ENCODE measurements at places on chromosomes 12 and 14.

DNA sequence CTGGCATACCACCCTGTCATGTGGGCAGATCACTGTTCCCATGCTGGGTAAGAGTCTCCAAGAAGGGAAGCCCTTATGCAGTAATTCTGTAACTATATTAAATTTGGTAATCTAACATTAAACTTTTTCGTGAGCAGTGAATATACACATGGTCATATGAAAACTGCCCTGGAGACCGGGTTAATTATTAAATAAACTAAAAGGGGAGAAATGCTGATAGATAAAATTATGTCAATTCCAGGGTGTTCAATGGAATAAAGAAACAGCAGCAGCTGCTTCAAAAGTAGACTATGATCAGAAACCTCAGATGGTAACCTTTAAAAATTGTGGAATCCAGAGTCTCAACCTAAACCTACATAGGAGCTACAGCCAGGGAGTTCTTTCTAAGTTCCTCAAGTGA is 100.0 kb downstream of the PAWR start:
- DNase-seq = no peak

DNA sequence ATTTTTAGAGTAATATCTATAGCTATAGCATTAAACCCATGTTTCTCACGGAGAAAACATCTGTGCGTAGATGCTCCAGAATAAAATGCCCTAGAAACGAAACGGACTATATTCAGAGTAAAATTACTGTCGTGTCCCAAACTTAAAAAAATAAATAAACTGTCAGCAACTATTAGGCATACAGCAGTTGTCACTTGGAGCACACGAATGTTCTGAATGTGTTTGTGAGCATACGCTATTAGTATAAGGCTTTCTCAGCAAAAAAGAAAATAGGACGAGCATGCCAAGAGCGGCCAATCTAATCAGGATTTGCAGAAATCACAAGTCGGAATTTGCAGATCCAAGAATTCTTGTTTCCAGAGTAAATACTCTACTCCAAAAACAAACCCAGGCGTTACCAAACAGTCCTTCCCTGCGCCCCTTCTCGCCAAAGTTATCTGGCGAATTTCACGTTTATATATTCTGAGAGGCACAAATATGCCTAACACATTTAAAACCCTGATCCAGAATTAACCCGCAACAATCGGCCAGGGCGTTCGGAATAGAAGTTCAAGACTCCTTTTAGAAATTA is 836 bp downstream of the PTPN21 start:
- DNase-seq = no peak

DNA sequence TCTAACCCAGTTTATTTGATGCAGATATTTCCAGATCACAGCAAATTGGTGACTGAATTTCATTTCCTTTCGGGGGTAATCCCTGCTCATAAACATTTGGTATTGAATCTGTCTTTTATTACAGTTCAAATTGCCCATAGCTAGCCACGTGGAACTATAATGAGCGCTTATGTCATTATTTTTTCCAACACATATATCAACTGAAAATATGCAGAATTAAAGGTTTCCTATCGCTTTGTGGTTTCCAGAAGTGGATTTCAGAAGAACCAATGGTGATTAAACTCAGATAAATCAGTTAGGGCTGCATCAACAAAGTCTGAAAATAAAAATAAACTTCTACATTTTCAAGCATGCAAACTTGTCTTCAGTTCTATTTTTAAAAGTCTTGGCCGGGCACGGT is 111.9 kb downstream of the PIK3C2G start:
- no peak for DNase-seq

- peak; percentile 3 for DNase-seq
Measured at GRCh38 chr12:105279460-105280056, 43.6 kb upstream of the APPL2 start.

DNA sequence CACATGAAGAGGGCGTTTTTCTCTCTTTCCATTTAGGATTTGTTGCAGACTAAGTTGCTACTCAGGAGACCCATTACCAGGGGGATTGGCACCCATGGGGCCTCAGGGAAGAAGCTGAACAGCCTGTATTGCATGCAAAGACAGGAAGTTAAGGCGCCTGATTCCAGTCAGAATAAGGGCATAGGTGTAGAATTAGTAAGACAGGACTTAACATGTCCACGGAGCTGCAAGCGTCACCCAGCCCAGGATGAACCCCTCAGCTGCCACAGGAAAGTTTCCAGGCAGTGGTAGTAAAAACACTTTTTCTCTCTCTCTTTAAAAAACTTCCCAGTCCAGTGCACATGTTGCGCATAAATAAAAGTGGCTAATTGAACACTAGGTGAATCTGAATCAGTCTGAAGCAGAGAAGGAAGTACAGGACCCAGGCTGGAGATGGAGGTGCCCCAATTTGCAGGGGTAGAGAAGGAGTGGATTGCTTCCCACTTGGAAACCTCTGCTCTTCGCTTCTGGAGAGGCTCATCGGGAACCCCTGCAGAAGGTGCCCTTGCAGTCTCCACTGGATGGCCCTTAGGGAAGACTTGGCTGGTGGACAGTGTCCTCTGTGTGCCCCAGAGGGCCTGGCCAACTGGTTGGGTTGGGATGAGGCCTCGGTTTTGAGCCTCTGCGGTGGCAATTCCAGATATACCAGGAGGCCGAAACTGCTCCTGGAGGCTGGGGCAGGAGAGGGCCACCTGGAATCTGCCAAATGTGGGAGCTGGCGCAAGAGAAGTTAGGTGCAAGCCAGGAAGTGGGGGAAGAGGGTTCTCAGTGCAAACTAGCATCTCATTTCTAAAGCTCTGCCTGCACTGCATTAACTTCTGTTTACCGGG is 10.7 kb upstream of the TBX3 start:
- DNase-seq = no peak

DNA sequence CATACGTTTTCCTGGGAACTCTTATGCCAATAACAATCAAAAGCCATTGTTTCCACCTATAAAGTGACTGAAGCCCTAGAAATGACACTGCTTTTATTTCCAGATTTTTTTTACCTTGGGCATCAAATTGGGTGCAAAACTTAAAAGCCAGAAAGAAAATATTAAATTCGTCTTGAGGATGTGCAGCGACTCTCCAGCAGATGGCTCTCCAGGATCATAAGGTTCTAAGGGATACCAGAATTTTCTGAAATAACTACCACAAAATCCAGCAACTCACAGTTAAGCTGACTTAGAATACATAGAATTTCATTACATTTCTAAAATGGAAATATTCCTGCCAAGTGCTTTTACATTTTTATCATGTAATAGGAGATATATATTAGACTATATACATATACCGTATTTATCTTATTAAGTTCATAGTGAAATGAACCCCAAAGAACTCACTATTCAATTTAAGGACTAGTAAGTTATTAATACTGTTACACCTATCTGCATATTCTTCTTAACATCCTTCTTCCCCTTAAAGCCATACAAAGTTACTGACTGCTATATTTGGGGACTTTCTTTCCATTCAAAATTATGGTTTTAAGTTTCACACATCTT is 44.0 kb downstream of the ARMH4 start:
- DNase-seq = no peak

DNA sequence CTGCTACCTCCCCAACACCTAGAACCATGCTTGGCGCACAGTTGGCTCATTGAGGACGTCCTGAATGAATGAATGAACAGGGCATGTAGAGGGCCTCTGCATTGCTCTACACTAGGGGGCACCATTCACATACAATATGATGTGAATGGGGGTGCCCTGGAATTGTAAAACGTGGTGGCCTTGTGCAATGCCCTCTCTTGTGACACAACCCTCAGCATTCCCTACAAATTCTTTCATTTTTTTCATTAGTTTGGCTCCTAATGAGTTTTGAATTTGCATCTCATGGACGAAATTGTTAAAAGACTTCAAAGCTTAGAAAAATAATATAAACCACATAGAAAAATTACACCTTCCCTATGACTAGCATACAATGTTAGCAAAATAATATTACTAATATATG is 2.3 kb upstream of the DIO2 start:
- no peak for DNase-seq

GRCh38 chr12:101097829-101098580 is 112.0 kb downstream of the SLC5A8 start:
- DNase-seq = no peak

DNA sequence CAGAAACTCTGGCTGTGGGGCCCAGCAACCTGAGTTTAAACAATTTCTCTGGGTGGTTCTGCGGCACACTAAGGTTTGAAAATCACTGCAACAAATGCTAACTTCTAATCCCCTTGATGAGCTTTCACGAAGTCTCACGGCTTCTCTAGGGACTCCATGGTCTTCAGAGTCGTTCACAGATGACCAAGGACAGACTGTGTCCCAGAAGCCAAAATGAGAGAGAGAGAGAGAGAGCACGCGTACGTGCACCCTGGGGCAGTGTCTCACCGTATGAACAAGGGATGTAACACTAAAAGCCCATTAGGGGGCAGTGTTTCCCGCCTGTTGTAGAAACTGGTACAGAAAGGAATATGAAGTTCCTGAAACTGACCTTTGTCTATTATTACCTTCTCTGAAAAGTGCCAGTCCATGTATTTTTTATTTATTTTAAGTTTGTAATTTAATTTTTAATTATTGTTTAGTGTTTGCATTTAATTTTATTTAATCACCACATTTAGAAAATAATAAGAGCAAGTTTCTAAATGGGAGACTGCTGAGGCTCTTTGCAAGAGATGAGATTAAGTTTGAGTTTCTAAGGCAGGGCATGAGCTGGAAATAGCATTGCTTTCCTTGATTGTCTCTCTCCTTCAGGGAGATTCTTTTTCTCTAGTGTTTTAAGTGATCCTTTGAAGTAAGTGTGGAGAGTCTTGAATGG is 3.4 kb downstream of the APOLD1 start:
- peak; percentile 36 for DNase-seq

DNA sequence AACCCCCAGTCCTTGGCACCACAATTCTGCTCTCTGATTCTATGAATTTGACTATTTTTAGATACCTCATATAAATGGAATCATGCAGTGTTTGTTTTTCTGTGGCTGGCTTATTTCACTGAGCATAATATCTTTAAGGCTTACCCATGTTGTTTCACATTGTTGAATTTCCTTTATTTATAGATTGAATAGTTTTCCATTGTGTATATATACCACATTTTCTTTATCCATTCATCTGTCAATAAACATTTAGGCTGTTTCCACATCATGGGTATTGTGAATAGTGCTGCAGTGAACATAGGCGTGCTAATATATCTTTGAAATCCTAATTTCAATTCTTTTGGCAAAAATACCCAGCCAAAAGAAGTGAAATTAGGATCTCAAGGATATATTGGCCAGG is 126.7 kb upstream of the SLC38A2 start:
- DNase-seq = no peak

DNA sequence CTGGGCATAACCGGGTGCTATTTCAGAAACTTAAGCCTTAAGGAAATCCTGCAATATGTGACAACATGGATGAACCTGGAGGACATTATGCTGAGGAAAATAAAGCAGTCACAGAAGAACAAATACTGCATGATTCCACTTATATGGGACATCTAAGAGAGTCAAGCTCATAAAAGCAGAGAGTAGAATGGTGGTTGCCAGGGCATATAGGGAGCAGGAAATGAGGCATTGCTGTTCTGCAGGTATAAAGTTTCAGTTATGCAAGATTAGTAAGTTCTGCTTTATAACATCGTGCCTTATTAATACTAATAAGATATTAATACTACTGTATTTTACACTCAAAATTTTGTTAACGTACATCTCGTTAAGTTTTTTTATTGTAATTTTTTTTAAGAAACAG is 124.2 kb upstream of the ATF1 start:
- no peak for DNase-seq

DNA sequence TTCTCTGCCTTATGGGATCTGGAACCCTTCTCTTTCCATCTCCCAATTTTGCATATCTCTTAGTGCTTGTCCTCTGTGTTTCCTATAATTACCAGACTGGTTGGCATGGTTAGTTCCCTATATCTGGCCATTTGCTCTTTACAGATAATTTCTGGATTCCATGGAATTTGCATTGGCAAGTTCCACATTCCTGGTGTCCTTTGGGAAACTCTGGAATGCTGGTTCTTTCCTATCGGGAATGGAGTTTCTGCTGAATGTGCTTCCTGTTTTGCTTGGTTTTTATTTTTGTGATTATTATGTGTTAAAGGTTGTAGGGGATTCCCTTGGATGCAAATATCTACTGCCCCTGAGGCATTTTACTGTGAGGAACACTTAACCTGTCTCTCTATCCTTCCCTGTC is 193.0 kb upstream of the BTG1 start:
- DNase-seq = no peak

DNA sequence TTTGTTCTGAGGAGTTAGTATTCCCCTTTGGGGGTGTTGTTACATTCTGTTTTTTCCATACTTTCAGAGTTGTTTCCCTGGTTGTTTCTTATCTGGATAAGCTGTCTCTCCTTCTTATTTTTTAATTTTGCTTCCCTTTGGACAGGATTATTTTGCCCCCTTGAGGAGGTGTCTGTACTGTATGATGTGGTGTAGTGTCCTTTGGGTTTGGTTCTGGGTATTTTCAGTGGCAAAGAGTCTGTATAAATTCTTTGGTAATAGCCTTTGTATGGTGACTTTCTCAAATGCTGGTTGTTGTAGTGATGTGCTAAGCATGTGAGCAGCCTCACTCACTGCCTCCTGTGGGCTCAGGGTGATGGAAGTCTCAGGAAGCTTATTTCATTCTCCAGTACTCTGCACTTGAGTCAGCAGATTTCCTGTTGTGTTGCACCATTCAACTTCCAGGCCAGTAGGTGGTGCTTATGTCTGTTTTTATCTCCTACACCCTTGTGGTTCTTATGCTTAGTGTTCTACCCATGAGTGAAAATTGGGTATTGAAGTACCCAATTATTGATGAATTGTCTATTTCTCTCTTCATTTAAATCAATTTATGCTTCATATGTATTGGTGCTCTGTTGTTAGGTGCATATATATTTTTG is 103.3 kb upstream of the PMCH start:
- no peak for DNase-seq

GRCh38 chr14:58166005-58166983 is 14.3 kb upstream of the ARMH4 start:
- peak; percentile 72 for DNase-seq

GRCh38 chr12:62599854-62600437 is 133.3 kb downstream of the MON2 start:
- no peak for DNase-seq

GRCh38 chr14:79916892-79917291 is 294.4 kb downstream of the DIO2 start:
- DNase-seq = no peak

GRCh38 chr12:92010368-92010767 is 135.3 kb downstream of the BTG1 start:
- no peak for DNase-seq

- DNase-seq = no peak
Measured at GRCh38 chr12:65106948-65107347, 14.2 kb downstream of the WIF1 start.

DNA sequence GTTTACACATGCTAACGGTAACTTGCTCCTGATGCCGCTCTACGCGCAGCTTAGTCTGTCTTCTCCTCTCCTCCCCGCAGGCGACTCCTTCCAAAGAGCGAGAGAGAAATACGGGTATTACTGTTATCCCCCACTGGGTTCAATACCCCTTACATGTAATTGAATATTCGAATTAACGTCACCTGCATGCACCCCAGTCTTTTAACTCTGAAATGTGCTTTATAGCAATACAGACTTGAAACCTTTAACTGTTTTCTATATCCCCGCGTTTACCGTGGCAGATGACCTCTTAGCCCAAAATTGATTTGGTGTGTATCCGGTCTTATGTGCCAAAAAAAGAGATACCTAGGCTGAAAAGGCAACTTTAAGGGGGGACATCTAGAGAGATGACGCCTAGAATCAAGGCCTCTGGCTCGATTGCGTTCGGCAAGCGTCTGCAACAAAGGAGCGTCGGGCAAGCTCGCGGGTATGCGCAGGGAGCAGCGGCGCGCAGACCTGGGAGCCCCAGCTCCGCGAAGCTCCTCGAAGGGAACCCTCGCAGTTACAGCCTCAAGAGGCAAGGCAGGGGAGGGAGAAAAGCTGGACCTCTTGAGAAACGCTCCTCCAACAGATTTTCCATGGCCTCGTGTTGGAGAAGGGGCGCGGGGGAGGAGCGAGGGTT is 6.8 kb upstream of the FOXG1 start:
- no peak for DNase-seq

Measured in stimulated activated naive CD4-positive, alpha-beta T cell treated with Interleukin-2 at 50 U/mL for 16 hours (primary cell).